Omental fat pad (tissue), 4 donors: ENCODE measurements at places on chromosomes 6 and 20. TPM values are rescaled to one million over a fixed set of nuclear protein-coding genes. Genes with fewer than 3 reads are reported as not detected.

GRCh38 chr6:51303338-51303737 is 484.7 kb downstream of the TFAP2B start:
- no peak for DNase-seq

- DNase-seq = no peak
Observed at GRCh38 chr20:39676857-39677391, 714.8 kb downstream of the DHX35 start.

GRCh38 chr6:10437891-10438290 is 23.0 kb upstream of the TFAP2A start:
- no peak for DNase-seq

GRCh38 chr20:45340951-45341350 is 7.3 kb downstream of the SDC4 start:
- DNase-seq = no peak

DNA sequence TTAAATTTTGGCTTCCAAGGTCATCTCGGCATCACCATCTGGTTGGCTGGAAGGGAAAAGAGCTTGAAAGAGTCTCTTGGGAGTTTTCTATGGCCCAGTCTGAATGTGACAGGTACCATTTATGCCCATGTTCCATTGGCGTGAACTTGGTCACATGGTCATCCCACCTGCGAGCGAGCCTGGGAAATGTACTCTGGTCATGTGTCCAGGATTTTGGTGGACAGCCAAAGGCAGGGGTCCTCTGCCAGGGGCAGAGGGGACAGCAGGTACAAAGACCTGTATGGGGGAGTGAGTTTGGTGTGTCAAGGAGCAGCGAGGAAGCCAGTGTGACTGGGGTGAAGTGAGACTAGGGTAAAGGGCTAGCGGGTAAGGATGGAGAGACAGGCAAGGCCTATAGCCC is 112.6 kb downstream of the CDC5L start:
- no peak for DNase-seq

- DNase-seq = no peak
Observed at GRCh38 chr6:48560408-48560807, 449.4 kb upstream of the PTCHD4 start.

DNA sequence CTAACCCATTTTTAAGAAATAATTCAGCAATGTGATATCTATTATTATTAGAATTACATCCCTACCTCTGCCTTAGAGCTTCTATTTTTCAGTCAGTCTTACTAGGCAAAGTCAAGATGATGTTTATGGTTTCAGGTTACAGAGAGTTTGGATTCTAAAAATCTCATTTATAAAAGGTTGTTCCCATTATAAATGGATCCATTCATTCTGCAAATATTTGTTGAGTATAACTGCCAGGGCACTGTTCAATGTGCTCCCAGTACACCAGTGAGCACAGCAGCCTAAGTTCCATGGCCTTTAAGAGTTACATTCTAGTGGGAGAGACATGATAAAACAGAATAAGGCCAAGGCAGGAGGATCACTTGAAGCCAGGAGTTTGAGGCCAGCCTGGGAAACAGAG is 75.9 kb upstream of the EYA4 start:
- DNase-seq = no peak

DNA sequence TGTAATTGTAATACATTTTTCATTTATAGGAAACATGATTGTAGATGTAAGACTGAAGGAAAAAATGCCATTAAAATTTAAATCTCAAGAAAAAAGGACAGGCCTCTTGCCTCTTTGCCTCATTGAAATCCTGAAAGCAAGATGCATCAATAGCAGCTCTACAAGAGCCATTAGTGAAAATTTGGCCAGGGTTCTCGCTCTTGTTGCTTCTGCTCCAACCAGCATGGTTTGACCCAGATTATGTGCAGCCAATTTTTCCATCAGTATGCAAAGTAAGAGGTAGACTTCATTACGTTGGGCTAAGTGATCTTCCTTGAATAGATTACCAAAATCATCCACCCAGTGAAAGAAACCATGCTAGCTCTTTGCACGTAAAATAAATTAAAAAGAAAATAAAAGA is 106.6 kb downstream of the SGK1 start:
- DNase-seq = no peak

- DNase-seq = no peak
Observed at GRCh38 chr6:142265476-142265875, 36.3 kb upstream of the ADGRG6 start.

DNA sequence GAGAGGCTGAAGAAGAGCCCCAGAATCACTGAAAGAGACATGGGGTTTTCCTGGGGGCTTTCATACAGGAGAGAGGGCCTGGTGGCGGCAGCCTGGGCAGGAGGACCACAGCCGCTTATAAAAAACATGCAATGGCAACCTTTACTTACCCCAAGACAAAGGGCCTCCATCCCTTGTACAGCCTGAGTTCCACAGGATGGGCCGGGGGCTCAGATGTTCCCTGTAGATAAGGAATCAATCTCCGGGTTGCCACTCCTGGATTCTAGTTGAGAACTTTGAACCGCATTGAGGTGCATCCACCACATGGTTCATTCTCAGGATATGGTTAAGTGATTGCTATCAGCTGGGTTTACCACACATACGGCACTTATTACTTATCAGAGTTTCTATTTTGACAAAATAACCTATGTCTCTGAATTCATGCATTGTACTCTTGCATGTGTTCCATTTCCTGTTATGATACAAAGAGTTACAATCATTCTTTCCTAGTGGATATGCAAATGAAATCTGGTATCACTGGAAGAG is 677.6 kb downstream of the KIF16B start:
- DNase-seq = no peak

- no peak for DNase-seq
Observed at GRCh38 chr6:11552442-11552841, 14.9 kb downstream of the TMEM170B start.

- DNase-seq = no peak
Observed at GRCh38 chr20:48154040-48154765, 368.9 kb upstream of the SULF2 start.

DNA sequence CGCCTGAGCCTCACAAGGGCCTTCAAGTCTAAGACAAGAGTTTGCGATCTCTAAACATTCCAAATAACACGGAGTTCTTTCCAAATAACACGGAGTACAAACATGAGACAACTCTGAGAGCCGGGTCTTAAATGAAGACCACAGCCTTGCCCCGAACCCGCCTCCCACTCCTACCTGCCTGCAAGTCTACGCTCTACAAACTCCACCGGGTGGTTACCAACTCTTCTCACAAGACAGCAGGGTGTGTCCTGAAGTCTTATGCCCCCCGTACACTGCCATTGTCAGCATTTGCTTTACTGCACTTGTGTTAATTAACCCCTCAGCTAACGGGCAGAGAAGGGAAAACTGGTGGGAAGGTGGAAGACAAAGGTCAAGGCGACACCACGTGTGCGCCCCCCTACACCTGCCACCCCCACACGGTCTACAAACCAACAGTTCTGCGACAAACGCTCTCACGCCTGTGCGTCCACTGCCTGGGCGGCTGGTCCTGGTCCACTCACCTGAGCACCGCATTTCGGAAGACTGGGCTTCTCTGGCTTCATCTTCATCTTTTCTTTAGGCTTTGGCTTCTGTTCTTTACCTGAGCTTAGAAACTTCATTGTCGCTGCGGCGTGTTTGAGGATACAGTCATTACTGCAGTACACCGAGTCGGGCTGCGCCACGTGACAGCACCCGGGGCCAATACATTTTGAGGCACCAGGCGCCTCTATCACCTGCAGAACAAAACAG is 19.5 kb downstream of the DIDO1 start:
- no peak for DNase-seq

DNA sequence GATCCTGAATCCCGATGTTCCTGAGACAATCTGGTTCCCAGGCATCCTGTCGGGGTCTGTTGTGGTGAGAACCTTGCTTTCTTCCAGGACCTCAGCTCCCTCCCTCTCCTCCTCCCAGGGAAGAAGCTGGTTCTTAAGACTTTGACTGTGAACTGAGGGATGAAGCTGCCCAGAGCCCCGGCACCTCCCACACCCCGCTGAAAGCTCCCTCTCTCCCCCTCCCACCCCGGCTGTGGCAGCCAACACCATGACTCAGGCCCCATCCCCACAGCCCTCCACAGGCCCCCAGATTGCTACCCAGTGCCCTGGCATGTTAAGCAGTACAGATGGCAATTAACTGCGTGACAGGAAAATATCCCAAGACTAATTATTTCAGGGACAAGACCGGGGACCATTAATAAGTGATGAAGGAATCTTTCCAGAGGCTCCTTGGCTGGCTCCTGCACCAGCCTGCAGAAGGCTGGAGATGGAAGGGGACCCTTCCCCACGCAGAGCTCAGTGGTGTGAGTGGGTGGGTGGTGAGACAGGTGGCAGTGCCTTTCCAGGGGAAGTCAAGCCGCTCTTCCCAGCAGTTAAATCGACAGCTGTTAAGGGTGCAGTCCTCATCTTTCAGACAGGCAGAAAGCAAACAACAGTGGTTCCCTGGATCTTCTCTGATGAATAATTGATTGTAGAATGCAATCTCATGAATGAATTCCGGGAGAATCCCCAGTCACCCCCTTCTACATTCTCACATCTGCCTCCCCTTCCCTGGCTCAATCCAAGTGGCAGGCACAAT is 237.9 kb downstream of the LRFN2 start:
- DNase-seq = no peak

GRCh38 chr6:56690519-56691285 is 48.0 kb upstream of the DST start:
- no peak for DNase-seq

DNA sequence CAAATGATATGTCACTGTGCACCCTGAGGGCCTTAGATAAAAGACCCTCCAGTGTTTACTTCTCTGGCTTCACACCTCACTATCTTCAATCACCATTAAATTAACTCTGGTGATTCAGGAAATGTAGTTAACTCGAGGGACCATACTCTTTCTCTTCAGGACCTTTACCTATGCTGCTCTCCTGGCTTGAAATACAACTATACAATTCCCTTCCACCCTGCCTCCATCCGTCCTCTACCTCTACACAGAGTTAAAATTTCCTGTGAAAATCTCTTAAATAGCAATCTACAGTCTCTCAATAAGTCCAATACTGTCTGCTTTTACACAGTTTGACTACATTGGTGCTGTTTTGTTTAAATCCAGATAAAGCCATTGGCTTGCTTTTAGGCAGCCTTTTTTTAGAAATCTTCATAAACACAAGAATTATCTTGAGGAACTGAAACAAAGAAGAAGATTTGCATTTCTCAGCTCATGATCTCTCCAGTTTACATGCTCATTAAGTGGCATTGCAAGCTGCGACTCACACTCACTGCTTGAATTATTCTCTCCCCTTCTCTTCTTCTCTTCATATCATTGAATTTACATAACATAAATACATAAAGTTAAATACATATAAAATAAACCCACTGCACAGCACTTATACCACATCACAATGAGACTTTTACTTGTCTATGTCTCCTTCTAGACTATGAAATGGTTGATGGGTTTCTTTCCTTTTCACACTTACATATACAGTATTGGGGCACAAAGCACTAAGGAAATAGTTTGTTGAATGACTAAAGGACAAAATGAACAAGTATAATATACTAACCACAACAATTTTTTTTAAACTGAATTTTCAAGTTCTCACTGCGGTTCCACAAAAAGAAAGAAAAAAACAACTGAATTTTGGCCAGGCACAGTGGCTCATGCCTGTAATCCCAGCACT is 239.0 kb upstream of the KCNQ5 start:
- DNase-seq = no peak

- no peak for DNase-seq
Observed at GRCh38 chr6:116461932-116462885, 1.0 kb downstream of the CALHM6 start.

GRCh38 chr6:147759536-147759935 is 251.0 kb downstream of the SAMD5 start:
- no peak for DNase-seq

GRCh38 chr6:31663961-31664789 is 622 bp downstream of the GPANK1 start:
- no peak for DNase-seq

Gene TP53TG5
- 0.47 TPM for total RNA-seq

Gene GCM1
- total RNA-seq = not detected

Gene BMP6
- 4.6 TPM for total RNA-seq

Gene OPRM1
- not detected for total RNA-seq

Gene CTSA
- 91.6 TPM for total RNA-seq

Gene SNAP91
- total RNA-seq = not detected

Gene CFB
- total RNA-seq = 133 TPM
